ENCODE measurements at places on chromosomes 2 and 18.
A peak's percentile ranks its signal among the peaks of the same experiment; 100 is the strongest.

DNA sequence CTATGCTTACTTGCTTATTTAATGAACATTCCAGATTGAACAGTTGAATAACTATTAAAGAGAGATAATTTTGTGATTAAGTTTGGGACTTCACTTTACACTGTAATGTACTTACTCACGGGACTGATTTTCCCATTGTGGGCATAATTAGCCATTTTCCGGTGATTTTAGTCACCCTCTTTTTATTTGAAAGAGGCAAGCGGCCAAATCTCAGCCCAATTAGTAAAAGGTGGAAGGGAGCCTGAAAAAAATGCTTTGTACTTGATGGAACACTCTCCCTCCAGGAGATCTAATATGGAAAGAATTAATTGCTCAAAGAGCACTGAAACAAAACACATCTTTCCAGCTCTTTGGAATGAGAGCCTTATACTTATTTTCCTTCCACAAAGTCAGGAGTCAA is 50.2 kb downstream of the CALCRL start:
- no peak for DNase-seq

DNA sequence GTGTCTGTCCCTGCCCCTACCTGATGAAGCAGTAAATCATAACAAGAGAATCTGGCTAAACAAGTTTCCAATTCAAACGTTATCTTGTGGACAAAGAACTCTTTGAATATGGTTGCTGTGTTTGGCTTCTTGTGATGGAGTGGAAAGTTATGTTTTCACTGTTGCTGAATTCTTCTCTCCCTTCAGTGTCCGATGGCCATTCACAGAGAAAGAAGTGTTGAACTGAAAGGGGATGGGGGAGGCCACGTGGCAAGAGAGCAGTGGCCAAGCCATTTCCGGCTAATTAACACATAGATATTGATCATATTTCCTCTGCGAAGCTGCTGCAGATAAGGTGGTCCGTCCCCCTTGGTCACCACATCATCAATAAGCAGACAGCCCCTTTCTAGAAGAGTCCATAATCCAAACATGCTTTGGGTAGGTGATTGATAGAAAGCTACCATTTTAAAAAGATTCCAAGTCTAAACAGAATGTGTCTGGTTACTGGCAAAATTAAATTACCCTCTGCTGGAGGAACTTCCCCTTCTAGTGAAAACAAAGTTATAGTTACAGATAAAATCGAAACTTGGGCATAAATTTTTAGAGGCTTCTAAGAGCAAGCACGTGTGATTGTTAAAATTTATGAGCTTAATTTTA is 36.9 kb upstream of the FZD7 start:
- no peak for DNase-seq

GRCh38 chr2:193894081-193894480 is 1699.3 kb upstream of the TMEFF2 start:
- DNase-seq: no peak

- peak; percentile 64 for DNase-seq
Observed at GRCh38 chr2:55168221-55169154, 63.6 kb downstream of the CLHC1 start.

DNA sequence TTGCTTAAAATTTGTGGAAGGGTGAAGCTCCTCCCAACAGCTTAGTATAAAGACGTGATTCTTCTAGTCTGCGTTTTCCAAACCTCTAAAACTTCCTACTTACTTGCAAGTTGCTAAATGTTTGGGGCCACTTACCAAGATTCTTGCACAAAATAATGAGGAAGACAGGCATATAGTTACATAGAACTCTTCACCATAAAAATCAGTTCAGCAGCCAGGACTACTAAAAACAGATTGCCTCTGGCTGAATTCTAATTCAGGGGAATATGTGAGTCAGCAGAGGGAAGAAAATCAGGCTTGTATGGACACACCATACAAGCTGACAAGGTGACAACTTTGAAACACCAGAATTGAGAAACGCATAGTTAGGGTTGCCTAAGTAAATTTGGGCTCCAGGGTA is 2.8 kb upstream of the PEX13 start:
- DNase-seq: no peak

DNA sequence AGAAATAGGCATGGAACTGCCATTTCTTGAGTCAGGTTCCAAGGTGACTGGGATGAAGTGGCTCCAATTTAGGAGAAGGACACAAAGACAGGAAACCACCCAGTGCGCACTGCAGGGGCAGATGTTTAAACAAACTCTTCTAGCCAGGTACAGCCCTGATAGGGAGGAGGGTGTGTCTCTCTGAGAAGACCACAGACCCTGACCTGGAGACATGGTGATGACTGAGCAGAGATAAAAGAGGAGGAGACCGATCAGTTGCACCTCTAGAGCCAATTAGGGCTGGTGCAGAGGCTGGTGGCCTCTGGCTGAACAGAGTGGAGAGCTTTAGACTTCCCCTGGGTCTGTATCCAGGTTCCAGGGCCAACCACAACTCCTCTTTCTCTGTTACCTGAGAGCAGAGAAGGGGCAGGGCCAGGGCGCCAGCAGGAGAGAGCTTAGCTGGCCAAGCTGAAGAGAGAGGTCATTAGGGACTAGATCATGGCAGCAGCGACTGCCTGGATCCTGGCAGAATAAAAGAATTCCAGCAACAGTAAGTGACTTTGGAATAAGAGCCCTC is 5.4 kb upstream of the SPOPL start:
- no peak for DNase-seq
